Fibroblast of skin of right quadriceps (primary cell): ENCODE measurements at places on chromosomes 1 and 21.

DNA sequence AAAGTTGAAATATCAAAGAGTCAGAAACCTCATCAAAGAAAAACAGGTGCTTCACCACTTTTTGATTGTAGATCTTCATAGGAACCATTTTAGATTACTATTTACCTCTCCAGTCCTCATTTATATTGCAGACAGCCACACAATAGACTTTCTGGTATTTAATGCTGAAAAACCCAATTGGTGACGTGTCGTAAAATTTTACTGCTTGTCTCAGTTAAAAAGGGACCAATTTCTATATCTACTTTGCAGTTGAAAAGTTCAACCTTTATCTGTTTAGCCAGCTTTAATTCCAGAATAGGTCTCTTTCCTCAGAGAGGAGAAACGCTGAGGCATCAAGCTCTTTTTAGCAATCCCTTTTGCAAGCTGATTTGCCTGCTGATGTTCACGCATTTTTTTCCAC is 1722.4 kb downstream of the PLA2G4A start:
- no peak for DNase-seq

GRCh38 chr1:116332451-116332850 is 40.6 kb upstream of the ATP1A1 start:
- DNase-seq, result no peak

GRCh38 chr1:52554756-52555155 is 1.9 kb upstream of the TUT4 start:
- DNase-seq, result no peak

GRCh38 chr21:46624050-46624449 is 11.4 kb upstream of the PRMT2 start:
- no peak for DNase-seq

DNA sequence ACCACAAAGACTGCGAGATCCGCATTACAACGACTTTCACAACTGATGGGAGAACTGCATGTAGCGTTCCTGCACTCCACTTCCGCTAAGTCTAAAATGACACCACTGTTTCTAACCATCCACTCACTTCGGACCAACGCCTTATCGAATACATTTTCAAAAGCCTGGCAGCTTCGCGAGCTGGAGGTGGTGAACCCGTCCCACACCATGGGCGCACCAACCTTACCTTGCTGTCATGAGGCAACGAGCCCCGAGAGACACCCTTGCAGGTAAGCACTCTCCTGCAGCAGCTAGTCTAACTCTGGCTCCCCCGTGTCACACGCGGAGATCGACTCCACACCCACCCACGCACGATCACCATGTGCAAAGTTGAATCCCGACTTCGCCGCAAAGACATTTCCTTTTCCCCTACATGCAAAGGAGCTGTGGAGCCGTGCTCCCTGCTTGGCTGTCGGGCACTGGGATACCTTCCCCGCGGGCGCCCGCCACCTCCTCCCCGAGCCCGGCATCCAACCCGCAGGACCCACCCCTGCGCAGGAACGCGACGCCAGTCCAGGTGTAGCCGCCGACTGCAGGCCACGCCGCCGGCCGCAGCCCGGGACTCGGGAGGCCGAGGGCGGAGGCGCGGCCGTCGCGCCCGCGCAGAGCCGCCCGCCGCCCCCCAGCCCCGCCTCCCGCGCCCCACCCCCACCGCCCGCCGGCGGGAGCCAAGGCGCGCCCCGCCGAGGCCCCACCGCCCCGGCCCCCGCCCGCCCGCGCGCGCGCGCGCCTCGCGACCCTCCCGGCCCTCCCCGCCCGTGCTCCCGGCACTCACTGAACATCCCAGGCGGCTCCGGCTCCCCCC is 629 bp downstream of the TAF5L start:
- peak; percentile 37 for DNase-seq
